ENCODE measurements at places on chromosomes 6 and 20. TPM values are rescaled to one million over a fixed set of nuclear protein-coding genes. Genes with fewer than 3 reads are reported as not detected.

Gene ANGPT4
- polyA plus RNA-seq, result 0.07 TPM

Gene CLDN20
- polyA plus RNA-seq, result 0.73 TPM

Gene IER3
- 7.7 TPM for polyA plus RNA-seq

Gene PXMP4
- polyA plus RNA-seq, result 14.6 TPM

Gene DSN1
- 21.1 TPM for polyA plus RNA-seq

Gene MMP24
- 1.5 TPM for polyA plus RNA-seq

Gene HCK
- 5.5 TPM for polyA plus RNA-seq

Gene C20orf202
- 1.5 TPM for polyA plus RNA-seq

GRCh38 chr6:153167061-153167891 lies 36.2 kb upstream of the RGS17 start:
- no peak for DNase-seq

DNA sequence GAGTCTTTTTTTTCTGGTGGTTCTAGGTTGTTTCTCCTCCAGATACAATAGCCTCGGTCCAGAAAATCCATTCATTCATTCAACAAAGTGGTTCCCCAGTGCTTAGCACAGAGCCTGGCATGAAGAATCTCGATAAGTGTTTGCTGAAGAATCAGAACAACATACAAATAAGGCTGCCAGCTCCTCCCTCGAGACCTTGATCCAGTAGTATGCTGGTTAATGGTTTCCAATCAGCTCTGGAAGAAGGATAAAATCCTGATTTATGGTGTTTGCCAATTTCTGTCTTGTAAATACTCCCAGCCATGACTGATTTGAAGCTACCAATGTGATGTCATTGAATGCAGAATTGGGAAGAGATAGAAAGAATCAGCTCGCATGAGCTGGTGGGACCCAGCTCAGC lies 3.3 kb downstream of the HSPA12B start:
- no peak for DNase-seq

DNA sequence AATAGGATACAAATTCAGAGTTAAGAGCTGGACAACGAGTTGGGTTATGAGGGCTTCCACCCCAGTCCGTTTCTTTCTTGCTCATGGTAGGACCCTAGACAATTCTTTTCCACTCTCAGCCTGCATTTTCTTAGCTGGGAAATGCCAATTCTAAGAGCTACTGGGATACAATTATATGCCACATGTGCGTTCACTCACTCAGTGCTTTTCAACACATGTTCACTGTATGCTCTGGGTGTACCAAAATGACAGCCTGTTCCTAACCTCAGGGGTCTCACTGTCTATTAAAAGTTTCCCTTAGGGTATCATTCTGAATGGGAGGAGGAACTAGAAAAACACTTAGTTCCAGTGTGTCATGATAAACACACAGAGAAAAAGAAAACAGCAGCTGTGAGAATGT lies 505 bp upstream of the DEFB115 start:
- DNase-seq, result no peak

GRCh38 chr20:21714297-21715192 lies 9.1 kb downstream of the PAX1 start:
- no peak for DNase-seq

- no peak for DNase-seq
Measured at GRCh38 chr6:145415616-145416015, 319.7 kb downstream of the EPM2A start.

DNA sequence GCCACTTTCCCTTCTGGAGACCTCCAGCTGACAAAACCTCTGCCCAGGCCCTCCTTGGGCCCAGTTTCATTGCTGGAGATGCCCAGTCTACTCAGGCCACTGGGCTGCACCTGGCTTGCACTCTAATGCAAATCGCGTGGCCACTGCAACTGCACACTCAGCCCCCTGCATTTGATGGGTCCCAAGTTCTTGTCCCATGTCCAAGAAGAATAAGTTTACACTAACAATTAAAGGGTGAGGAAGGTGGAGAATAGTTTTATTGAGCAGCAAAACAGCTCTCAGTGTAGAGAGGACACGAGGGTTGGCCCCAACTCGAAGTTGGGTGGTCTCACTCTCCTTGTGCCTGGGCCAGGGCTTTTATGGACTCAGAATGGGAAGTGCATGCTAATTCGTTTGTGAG lies 31.9 kb upstream of the THEMIS start:
- DNase-seq, result no peak

DNA sequence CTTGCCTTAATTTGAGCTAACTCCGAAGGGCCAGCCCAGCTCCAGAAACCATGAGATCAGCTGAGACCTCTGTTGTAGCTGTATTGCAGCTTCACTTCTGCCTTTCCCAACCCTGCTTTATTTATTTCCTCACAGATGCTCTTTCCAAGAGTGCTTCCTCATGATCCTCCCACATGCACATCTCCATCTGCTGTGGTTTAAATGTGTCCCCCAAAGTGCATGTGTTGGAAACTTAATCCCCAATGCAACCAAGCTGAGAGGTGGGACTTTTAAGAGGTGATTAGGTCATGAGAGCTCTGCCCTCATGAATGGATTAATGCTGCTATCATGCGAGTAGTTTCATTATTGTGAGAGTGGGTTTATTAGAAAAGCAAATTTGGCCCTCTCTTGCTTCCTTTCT lies 164.4 kb upstream of the TAB2 start:
- no peak for DNase-seq

- DNase-seq, result no peak
Measured at GRCh38 chr6:132568611-132569010, 1.5 kb upstream of the TAAR6 start.

DNA sequence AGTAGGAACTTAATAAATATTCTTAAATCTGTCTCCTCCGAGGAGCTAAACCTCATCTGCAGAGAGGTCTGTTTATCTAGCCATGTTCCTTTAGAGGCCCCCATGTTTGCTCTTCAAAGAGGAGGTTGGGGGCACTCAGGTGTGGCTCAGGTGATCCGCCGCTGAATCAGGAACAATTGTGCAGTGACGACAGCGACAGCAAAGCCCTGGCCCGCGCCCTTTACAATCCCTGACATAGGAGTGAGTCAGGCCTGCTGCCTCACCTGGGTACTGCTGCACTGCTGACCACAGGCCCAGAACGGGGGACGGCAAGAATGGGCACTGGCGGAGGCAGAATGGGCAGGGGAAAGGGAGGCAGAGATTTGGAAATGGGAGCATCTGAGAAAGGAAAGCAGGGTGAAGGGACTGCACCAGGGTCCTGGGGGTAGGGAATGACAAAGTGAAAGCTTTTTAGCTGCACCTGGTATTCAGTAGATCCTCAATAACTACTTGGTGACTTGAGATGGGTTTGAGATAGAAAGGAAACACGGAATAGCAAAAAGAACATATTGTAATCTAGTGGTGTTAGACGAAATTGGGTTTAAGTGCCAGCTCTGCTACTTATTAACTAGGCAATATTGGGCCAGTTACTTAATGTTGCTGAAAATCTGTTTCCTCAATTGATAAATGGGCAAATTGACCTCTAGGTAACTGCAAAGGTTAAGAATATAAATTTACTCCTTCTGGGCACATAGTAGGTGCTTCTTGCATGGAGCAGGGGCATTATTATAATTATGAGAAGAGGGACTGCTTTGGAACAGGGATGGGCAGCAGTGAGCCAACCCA lies 5.4 kb upstream of the IER3 start:
- no peak for DNase-seq

- DNase-seq, result no peak
Measured at GRCh38 chr6:8888468-8888867, 453.1 kb upstream of the SLC35B3 start.

DNA sequence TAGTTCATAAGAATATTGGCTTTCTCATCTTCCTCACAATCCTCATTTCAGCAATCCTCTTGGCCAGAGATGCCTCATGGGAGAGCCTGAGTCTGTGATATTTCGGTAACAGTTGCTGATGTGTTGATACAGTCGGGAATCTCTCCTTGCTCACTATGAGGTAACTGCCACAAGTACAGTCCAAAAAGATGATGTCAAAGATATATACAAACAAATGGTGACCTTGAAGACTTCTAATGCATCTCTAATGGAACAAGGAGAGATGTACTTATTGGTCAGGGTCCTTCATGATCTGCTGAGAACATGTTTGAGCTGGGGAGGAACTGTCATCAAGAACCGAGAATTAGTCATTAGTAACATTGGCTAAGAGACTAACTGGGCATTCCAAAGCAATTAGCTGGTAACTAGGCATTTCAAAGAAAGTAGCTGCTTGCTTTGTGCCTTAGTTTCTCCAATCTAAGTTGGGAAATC lies 56.1 kb downstream of the FILIP1 start:
- DNase-seq, result peak; percentile 78

DNA sequence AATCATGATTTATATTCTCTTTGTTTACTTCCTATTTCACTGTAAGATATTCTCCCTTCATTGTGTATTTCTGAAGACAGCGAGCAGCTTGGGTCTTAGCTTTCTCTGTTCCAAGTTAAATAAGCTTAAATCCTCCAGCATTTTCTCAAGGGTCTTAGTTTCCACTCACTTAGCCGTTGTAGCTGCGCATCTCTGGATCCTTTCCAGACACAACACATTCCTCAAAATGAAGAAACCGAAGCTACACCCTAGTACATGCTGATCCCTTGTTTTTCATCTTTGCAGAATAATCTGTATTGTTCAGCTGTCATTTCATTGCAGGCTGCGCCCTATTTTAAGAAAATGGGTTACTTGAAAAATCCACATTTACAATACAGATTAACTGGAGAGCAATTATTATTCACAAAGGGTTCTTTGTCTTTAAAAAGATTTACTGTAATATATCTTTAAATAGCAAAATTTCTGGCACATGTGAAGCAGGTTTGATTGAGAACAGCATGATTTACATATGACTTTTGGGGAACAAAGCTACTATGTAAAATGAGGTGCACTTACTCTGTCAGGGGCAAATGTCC lies 375.8 kb downstream of the QKI start:
- DNase-seq, result peak; percentile 23

All from right lung (tissue), 10 donors.